Kidney tubule cell (primary cell): ENCODE measurements at places on chromosomes 12 and 14.
A peak's percentile ranks its signal among the peaks of the same experiment; 100 is the strongest.

GRCh38 chr12:64212119-64212746 is 9.9 kb downstream of the KICS2 start:
- DNase-seq = no peak

DNA sequence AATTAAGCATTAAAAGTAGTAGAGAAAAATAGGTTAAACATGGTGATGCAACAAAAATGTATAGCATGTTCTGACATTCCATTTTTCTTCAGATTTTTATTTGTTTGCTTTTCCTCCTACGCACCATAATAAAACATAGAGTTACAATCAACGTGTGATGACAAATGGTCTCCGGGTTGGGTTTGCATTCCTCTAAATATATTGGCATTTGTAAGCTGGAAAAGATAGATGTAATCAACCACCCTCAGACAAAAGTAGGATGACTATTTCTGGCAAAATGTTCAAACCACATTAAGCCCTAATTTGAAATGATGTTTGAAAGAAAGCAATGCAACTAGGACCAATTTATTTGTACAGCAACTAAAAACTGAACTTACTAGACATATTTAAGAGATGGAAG is 58.4 kb downstream of the SLC25A21 start:
- DNase-seq = no peak

GRCh38 chr14:52473557-52473956 is 78.7 kb downstream of the TXNDC16 start:
- peak; percentile 60 for DNase-seq

DNA sequence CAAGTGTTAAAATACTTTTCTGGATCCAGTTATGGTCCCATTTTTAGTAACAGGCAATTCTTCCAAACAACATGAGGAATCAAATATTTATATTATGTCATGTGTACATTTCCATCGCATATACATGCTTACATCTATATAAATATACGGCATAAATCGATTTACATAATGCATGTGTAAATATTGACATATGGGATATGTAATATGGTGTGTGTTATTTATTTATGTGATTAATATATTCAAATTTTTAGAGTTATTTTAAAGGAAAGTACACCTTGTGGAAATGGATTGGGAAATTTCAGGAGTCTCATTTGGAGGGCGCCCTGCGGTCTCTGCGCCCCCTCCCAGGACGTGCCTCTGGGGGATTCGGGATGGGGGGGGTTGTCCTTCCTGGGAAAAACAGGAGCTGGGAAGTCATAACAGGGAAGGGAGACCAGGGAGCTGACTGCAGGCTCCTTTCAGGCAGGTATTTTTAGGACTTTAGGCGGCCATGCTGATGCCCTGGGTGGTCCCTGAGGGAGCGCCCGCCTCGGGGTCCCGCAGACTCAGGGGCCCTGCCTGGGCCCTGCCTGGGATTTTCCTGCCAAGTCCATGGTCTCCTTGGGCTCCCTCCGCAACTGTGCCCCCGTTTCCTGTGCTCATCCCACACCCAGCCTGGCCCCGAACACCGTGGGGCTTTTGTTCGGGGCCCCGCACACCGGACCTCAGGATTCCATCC is 82.7 kb upstream of the SFSWAP start:
- DNase-seq = no peak
